Nucleus accumbens (tissue), 56 donors: ENCODE measurements at places on chromosomes 1 and 21.

GRCh38 chr1:180522213-180522515, 19.8 kb upstream of the ACBD6 start:
- DNase-seq: no peak

GRCh38 chr1:228084325-228084724, 1.8 kb downstream of the ARF1 start:
- no peak for DNase-seq

DNA sequence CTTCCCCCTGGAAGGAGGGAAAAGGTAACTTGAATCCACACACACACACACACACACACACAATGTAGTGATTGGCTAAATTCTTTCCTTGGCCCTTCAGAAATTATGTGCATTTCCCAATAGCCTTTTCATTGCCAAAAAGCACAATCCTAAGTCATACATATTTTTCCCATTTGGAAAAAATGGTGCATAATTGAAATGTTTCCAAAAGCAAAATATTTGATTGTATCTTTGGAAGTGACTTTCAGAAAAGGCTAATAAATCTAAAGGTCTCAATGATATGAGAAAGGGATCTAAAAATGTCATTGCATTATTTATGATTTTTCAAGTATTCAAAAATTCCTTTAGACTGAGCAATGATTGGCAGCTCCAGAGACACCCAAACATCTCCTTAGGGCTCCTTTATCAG, 43.5 kb upstream of the NEK7 start:
- DNase-seq: no peak

DNA sequence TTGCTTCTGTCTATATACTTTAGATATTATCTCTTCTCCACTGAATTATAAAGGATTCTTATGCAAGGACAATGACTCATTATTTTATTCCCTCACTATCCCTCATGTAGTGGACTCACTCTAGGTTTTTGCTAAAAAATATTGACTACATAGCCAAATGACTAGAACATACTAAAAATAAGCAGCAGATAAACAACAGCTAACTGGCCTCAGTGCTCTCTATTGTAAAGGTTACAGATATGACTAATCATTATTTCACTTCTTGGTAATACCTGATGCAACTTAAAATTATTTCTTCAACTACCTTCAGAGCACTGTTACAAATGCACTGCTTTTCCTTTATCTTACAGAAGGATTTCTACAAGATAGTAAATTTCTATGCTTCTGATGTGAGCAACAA, 147.6 kb upstream of the DEPDC1 start:
- no peak for DNase-seq

- DNase-seq: peak; percentile 53
Measured at GRCh38 chr1:41618066-41618825, 133.8 kb upstream of the EDN2 start.

- DNase-seq: no peak
Measured at GRCh38 chr1:68142036-68142435, 90.3 kb downstream of the WLS start.

- peak; percentile 75 for DNase-seq
Measured at GRCh38 chr1:203127666-203128430, at the start of gene ADORA1. TSS of gene ADORA1 (plus strand) at chr1:203127726. CDS start at chr1:203128842, 1,116 bp downstream.

GRCh38 chr1:109812691-109813393, 49.1 kb upstream of the EPS8L3 start:
- no peak for DNase-seq

DNA sequence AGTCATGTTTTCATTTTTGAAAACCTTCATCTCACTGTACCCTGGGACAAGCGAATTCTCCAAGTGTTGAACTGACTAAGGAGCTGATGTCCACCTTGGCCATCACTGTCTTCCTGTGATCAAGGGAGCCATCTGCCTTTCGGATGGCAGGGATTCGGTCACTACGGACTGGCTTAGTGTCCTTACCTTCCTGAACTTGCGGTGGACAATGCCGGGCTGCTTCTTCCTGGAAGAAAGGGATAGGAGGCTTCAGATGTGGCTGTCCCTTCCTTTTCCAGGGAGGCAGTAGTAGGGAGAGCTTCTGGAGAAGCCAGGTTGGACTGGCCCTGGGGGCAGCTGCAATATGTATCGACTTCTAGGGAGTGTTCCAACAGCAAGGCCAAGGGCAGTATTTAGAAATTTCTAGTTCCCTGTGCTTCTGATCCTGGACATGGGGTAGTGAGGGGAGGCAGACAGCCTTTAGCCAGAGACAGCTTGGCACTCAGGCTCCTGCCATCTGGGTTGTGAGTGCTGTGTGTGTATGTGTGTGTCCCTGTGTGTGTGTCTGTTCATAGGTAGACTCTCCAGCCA, 114.6 kb downstream of the IER5 start:
- no peak for DNase-seq

- DNase-seq: no peak
Measured at GRCh38 chr1:67793562-67793961, 39.7 kb downstream of the GNG12 start.

DNA sequence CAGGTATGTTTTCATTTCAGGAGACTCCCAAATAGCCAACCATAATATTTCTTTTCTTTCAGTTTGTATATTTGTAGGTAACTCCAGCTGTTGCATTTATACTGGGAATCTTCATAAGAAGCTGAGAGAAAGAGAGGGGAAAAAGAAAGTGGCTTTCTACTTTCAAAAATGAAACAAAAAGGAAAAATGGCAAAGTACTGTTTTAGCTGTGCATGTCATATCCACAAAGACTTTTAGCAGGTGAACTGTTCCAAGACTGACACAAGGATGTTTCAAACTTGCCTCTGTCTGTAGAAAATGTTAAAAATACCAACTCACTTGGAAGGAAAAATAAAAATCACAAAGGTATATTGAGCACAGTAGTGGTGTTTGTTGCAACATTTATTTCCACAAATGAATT, 41.9 kb upstream of the CACYBP start:
- DNase-seq: no peak

DNA sequence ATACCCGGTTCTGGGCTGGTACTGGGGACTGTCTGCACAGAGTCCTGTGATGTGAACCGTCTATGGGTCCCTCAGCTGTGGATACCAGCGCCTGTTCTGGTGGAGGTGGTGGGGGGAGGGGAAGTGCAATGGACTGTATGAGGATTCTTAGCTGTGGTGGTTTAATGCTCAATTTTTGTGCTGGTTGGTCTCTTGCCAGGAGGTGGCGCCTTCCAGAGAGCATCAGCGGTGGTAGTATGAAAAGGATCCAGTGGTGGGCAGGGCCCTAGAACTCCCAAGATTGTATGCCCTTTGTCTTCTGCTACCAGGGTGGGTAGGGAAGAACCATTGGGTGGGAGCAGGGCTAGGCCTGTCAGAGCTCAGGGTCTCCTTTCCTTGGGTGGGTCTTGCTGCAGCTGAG, 89.4 kb upstream of the B3GALT2 start:
- DNase-seq: no peak

DNA sequence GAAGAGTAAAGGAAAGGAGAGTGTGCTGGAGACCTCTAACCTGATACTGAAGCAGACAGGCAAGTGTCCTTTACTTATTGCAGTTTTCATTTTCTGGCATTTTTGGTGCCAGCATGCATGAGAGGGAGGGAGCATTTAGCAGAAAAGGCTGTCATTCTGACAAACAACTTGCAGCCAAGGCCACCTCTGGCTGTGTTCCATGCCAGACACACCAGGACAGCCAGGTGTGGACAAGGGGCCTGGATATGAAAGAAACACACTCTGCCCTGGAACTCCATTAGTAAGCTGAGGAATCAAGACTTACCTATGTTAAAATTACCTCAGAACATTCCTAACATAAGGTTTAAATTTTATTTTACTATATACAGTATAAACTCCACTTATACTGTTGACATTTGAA, 365.4 kb upstream of the CAMK1G start:
- no peak for DNase-seq

DNA sequence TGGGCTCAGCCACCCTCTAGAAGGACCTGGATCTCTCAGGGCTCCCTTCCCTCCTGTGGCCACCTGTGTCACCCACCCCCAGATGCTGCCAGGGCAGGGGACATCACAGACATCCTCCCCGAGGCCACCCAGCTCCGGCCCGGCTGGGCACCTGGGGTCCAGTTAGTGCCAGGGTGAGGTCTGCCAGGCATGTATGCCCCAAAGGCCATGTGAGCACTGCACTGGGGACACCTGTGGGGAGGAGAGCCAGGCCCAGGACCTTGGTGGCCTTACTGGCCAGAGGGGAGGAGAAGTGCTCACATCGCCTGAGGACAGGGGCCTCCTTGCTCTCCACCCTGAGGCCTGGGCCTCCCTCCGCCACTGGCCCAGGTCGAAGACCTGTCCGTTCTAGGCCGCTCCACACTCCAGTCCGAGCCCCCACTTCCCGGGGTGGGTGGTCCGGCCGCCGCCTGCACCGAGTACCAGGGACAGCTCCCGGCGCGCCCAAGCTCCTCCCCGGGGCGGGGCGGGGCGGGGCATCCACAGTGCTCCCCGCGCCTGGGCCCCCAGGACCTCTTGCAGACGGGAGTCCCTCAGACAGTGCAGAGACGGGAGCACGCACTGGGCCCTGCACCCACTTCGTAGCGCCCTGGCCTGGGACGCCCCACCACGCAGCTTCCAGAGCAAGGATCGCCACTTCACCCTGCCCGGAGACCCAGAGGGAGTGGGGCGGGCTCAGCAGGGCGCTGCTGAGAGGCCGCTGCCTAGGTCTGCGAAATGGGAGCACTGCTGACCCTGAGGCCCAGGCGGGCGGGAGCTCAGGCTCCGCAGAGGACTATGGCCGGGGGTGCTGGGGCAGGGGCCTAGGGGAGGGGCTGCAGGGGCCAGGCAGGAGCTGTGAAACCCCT, 34.3 kb upstream of the CCDC27 start:
- no peak for DNase-seq

DNA sequence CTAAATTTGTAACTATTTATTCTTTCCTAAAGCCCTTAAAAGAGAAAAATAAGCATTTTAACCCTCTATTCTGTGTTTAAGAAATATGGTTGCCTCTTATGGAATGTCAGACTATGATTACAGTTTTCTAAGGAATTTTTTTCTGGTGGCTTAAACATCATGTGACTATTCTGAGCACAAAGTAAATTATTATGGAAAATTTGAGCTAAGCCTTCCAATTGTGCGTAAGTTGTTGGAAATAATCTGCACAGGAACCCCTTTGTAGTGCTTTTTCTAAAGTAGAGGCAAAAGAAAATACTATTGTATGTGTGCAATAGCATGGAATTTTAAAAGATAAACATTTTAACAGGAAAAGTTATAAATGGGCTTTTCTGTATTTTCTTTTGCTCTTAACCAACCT, 254.8 kb downstream of the PBX1 start:
- DNase-seq: no peak

GRCh38 chr1:45957684-45958083, 154.3 kb downstream of the MAST2 start:
- DNase-seq: no peak

- DNase-seq: no peak
Measured at GRCh38 chr1:204437796-204438570, 26.4 kb upstream of the PPP1R15B start.

- no peak for DNase-seq
Measured at GRCh38 chr1:92043621-92044020, 13.8 kb downstream of the EPHX4 start.

DNA sequence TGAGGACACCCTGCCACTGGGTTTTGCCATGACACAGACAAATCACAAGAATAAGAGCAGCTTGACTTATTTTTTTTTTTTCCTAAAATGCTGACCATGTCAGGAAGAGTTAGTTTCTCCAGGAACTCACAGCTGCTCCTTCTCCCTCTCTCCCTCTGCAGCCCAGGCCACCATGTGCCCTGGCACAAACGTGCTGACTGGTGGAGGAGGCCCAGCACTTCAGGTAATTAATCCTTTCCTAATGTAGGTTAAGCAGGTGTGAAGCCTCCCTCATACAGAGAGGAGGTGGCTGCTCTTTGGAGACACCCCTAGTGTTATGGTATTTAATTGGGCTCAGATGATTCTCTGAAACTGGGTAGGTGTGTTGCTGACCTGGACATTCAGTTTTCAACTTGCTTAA, 129.8 kb upstream of the USH2A start:
- no peak for DNase-seq

DNA sequence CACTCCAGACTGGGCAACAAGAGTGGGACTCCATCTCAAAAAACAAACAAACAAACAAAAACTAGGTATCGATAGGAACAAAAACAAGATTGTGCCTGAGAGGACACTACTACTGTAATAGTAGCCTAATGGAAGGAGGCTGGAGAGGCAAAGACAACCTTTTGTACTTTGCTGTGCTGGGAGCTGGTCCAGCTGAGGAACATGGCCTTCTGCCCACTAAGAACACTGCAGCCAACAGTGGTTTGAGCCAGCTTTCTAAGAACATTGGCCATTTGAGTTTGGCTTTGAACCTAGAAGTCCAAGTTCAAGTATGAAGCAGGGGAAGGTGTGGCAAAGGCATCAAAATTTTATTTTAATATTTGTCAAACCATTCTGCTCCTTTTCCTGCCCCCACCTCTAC, 22.7 kb upstream of the RGS8 start:
- no peak for DNase-seq

GRCh38 chr1:81151206-81151605, 649.5 kb upstream of the ADGRL2 start:
- DNase-seq: no peak

DNA sequence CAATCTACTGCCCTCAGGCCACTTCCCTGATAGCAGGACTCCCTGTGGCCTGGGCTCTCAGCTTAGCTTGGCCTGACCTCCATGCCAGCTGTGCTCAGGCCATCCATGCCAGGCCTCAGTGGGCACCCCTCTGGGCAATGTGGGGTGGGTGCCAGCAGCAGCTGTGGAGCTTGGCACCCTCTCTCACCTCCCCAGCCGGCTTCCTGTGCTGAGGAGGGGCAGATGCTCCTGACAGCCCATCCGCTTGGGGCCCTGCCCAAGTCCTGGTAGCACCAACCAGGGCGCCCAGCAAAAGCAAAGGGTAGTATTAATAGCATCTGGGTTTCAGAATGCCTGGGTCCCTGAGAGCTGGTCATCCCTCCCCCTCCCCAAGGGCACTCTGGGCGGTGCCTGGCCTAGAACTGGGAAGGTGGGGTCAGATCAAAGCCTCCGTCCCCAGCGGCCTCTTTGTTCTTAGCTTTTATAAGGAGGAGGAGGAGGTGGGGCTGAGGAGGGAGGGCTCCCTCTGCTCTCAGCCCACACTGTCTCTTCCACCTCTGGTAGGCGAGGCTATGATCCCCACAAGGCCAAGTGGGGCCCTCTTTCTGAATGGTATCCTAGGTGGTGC, 6.1 kb downstream of the EFNA4 start:
- DNase-seq: no peak

DNA sequence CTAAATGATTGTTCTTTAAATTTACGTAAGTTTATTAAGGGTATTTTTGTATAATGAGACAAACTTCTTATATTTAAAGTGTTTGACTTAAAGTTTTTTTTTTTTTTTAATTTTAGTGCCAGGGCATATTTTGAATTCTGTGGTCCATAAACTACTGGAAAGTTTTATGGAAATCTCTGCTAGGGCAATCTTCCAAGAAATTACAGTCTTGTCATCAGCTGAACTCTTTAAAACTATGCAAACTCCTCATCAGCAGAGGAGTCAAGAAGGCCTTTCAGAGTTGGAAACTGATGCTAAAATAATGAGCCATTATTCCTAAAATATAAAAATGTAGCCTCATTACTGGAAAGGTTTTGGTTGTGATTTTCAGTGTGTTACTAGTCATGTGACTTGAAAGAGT, 1201.9 kb downstream of the BRINP3 start:
- DNase-seq: no peak

- DNase-seq: no peak
Measured at GRCh38 chr1:69523032-69523431, 44.7 kb upstream of the LRRC7 start.

GRCh38 chr1:182811975-182812722, 22.6 kb downstream of the NPL start:
- DNase-seq: no peak
